ENCODE measurements at places on chromosomes 1 and 21. TPM values are rescaled to one million over a fixed set of nuclear protein-coding genes. Genes with fewer than 3 reads are reported as not detected.

Gene BSDC1
- 78.8 TPM for polyA plus RNA-seq

Gene MYBPH
- polyA plus RNA-seq, result 0.35 TPM

- no peaks in the 10 kb centered on the region for H3K27me3 ChIP-seq
- no peak overlapping the region for H3K27ac ChIP-seq
- peaks cover 5% of the 10 kb centered on the region for H3K4me1 ChIP-seq
- no peaks in the 10 kb centered on the region for H3K36me3 ChIP-seq
Observed at GRCh38 chr1:247639381-247639981, 34.1 kb downstream of the OR2G3 start.

DNA sequence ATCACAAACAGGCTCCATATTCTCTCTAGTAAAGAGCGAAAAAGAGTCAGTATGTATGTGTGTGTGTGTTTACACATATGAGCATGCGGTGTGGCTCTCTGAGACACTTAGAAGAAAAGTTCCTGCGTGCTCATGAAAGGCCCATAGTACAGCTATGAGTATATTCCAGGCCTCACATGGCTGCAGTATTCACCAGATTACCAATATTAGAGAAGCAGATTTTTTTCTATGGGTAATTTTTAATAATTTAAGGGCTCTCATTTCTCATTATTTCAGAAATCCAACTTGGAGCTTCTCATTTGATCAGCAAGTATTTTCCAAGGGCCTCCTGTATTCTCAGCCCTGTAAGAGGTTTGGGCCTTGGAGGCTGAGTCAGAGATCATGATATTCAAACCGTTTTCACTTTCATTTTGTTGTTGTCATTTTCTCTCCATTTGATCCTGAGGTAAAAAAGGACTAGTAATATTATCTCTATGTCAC, 232.9 kb upstream of the SGIP1 start:
- no peak overlapping the region for H3K27ac ChIP-seq
- no peak for DNase-seq
- H3K36me3 ChIP-seq, result no peaks in the 10 kb centered on the region

Gene MEGF6
- 15.1 TPM for polyA plus RNA-seq
